Lung (tissue), 17 donors: ENCODE measurements at places on chromosomes 5 and 9.

DNA sequence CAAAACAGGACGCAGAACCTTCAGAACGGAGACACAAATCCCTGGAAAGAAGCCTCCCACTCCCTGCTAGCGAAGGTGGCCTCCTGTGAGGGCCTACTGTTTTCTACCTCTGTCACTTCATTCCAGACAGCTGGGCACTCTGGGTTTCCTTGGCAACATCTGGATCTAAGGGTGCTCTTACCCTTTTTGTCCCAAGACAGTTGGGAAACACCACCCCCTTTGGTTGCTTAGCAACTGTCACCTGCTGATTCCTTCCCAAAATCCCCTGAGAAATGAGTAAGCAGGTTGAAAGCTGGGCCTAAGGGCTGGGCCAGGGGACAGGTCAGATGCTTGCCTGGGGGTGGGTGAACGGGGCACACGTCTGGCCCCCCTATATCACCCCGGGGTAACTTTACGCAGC is 29.4 kb downstream of the NANS start:
- no peak for DNase-seq
- peaks cover under 1% of the 10 kb centered on the region for H3K4me1 ChIP-seq
- H3K27me3 ChIP-seq, result no peaks in the 10 kb centered on the region
- peaks cover 7% of the 10 kb centered on the region for H3K36me3 ChIP-seq
- H3K4me3 ChIP-seq, result no peak overlapping the region

- H3K4me1 ChIP-seq, result no peaks in the 10 kb centered on the region
- no peaks in the 10 kb centered on the region for H3K27me3 ChIP-seq
- no peak overlapping the region for H3K27ac ChIP-seq
Measured at GRCh38 chr5:151465476-151465875, 18.1 kb downstream of the SLC36A1 start.

- H3K27ac ChIP-seq, result no peak overlapping the region
- no peak overlapping the region for H3K4me3 ChIP-seq
- no peaks in the 10 kb centered on the region for H3K4me1 ChIP-seq
- H3K27me3 ChIP-seq, result no peaks in the 10 kb centered on the region
Measured at GRCh38 chr5:153584126-153584959, 93.9 kb downstream of the GRIA1 start.

DNA sequence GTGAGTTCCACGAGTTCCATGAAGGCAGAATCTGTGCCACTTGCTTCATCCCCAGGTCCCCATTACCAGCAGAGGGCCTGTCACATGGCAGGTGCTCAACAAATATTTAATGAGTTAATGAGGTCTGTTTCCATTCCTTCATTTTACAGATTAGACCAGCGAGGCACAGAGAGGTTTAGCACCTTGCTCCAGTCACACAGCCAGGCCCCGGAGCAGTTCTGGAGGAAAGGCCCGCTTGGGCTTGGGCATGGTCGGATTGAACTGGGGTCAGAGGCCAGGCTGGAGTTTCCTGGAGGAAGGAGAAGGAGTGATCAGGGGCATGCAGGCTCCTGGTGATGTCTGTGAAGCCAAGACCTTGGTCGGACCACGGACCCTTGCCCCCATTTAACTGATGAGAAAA is 4.0 kb upstream of the ST6GALNAC4 start:
- peaks cover 3% of the 10 kb centered on the region for H3K27me3 ChIP-seq
- DNase-seq, result no peak
- H3K27ac ChIP-seq, result no peak overlapping the region
- H3K4me1 ChIP-seq, result peaks cover 3% of the 10 kb centered on the region
- H3K36me3 ChIP-seq, result no peaks in the 10 kb centered on the region
- H3K4me3 ChIP-seq, result no peak overlapping the region

DNA sequence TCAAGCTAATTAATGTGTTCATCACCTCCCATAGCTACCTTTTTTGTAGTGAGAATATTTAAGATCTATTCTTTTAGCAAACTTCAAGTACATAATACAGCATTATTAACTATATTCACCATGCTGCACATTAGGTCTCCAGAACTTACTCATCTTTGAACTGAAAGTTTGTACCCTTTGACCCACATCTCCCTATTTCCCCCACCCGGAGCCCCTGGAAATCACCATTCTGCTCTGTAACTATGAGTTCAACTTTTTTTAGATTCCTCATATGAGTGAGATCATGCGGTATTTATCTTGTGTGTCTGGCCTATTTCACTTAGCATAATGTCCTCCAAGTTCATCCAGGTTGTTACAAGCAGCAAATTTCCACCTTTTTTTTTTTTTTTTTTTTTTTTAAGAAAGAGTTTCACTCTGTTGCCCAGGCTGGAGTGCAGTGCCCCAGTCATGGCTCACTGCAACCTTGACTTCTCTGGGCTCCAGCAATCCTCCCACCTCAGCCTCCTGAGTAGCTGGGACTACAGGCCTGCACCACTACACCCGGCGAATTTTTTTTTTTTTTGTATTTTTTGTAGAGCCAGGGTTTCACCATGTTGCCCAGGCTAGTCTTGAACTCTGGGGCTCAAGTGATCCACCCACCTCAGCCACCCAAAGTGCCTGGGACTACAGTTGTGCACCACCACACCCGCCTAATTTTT is 100.4 kb upstream of the SAP30L start:
- H3K27ac ChIP-seq, result no peak overlapping the region
- no peaks in the 10 kb centered on the region for H3K4me1 ChIP-seq
- H3K27me3 ChIP-seq, result no peaks in the 10 kb centered on the region
- H3K36me3 ChIP-seq, result peaks cover 2% of the 10 kb centered on the region

DNA sequence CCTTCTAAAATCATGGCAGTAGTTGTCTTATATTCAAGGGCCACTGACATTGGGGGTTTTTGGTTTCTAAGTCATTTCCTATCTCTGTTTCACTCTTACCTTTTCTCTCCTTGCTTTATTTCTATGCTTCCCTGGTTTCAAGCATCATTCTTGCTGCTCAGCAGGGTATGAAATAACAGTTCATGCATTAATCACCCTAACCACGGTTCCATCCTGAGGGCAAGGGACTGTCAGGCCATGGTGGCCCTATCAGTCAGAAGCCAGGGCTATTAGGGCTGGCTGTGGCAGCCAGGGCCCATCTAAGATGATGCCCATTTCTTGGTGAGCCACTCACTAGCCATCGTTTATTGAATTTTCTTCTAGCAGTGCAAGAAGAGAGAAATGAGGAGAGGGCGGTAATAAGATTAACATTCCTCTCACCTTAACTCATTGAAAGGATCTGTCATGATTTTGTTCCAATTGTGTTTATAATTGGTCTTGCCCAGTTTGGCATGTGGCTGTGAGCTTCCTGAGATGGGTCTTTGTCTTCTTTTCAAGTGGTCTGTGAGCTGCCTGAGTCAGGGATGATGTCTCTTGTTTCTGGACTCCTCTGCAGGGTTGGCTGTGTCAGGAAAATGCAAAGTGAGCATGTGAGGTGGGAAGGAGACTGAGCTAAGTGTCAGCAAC is 45.2 kb downstream of the CYSTM1 start:
- DNase-seq, result no peak
- H3K4me3 ChIP-seq, result no peak overlapping the region
- no peaks in the 10 kb centered on the region for H3K27me3 ChIP-seq
- peak overlapping the region; percentile 93 for H3K27ac ChIP-seq

DNA sequence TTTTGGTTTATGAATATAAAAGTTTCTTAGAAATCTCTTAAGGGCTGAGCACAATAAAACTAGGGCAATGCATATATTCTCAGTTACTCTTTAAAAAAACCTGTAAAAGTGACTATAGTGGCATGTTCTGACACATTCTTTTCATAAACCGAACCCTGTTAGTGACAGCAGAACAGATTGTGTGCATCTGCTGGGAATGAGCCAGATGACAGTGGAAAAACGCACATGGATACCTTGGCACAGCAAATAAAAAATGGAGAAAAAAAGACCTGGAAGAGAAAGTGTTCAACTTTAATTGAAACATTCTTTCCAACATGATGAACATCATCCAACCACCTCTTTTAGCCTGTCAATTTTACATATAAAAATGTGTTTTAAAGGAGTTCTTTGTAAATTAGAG is 12.7 kb downstream of the MEF2C start:
- H3K4me3 ChIP-seq, result no peak overlapping the region
- no peaks in the 10 kb centered on the region for H3K36me3 ChIP-seq
- no peak overlapping the region for H3K27ac ChIP-seq

- H3K36me3 ChIP-seq, result no peaks in the 10 kb centered on the region
- no peak overlapping the region for H3K27ac ChIP-seq
- no peaks in the 10 kb centered on the region for H3K4me1 ChIP-seq
- H3K4me3 ChIP-seq, result no peak overlapping the region
- DNase-seq, result no peak
Measured at GRCh38 chr9:26727471-26727870, 165.1 kb downstream of the CAAP1 start.

GRCh38 chr5:23419115-23419514 is 88.3 kb upstream of the PRDM9 start:
- H3K27ac ChIP-seq, result no peak overlapping the region
- no peaks in the 10 kb centered on the region for H3K36me3 ChIP-seq
- H3K4me3 ChIP-seq, result no peak overlapping the region
- no peaks in the 10 kb centered on the region for H3K4me1 ChIP-seq
- no peaks in the 10 kb centered on the region for H3K27me3 ChIP-seq

DNA sequence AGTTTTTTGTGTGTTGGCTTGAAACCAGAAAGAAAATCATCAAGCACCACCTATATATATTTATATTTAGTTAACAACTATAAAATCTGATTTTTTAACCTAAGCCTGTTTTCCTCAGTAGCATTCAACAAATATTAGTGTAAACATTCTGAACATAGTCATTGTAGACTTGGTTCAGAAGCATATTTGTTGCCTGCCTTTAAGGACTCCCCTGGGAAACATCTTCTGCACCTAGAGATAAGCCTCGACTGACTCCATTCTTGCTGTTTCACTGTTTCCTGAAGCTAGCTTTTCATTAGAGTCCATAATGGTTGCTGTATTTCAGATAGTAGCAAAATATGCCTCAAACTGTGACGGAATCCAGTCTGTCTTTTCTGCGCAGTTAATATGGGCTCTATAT is 123.5 kb downstream of the TRIO start:
- no peaks in the 10 kb centered on the region for H3K27me3 ChIP-seq
- no peak overlapping the region for H3K4me3 ChIP-seq
- no peak for DNase-seq
- H3K27ac ChIP-seq, result no peak overlapping the region

DNA sequence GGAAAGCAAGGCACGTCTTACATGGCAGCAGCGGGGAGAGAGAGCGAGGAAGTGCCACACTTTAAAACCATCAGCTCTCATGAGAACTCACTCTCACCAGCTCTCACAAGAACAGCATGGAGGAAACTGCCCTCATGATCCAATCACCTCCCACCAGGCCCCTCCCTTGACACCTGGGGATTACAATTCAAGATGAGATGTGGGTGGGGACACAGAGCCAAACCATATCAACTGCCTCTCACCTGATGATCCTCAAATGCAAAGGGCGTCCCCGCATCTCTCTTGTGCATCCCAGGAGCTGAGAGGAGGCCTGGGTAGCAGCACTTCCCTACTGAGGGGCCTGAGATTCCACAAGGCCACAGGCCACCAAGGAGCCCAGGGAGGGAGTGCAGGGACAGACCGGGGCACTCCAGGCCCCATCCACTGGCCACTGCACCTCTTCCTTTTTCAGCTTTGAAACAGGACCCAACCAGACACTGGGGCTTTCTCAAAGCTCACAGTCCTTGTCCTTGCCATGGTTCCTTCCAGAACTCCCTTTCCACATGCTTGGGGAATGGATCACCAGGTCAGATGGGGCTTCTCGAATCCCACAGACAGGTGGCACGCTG is 54.5 kb upstream of the IL17B start:
- H3K27ac ChIP-seq, result peak overlapping the region; percentile 52
- no peak overlapping the region for H3K4me3 ChIP-seq
- peaks cover 16% of the 10 kb centered on the region for H3K36me3 ChIP-seq
- H3K27me3 ChIP-seq, result no peaks in the 10 kb centered on the region
- peaks cover 12% of the 10 kb centered on the region for H3K4me1 ChIP-seq
- peak; percentile 39 for DNase-seq

DNA sequence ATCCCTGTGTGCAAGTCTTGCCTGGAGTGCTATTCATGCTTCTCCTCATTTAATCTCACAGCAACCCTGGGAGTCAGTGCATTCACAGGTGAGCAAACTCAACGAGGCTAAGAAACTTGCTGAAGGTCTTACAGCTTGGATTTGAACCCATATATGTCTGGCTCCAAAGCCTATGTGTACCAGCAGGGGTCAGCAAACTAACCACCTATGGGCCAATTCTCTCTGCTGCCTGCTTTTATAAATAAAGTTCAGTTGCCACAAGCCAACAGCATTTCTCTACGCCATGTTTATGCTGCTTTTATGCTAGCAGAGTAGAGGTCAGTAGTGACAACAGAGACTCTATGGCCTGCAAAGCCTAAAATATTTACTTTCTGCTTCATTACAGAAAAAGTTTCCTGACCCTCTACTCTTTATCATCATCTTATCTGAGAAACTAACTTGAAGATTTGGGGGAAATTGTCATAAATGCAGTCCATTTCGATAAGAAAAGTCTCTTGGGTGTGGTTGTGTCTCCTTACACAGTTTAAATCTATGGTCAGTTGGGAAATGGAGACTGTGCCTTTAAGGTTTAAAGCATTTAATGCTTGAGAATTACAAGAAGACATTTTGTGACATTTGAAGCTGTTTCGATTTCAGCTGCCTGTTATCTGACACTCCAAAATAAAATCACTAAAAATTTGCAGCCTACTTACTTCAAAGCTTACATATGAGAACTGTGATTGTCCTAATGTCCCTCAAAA is 137.7 kb downstream of the PRELID2 start:
- no peaks in the 10 kb centered on the region for H3K4me1 ChIP-seq
- H3K36me3 ChIP-seq, result no peaks in the 10 kb centered on the region
- no peak overlapping the region for H3K4me3 ChIP-seq
- peak; percentile 20 for DNase-seq
- no peak overlapping the region for H3K27ac ChIP-seq

DNA sequence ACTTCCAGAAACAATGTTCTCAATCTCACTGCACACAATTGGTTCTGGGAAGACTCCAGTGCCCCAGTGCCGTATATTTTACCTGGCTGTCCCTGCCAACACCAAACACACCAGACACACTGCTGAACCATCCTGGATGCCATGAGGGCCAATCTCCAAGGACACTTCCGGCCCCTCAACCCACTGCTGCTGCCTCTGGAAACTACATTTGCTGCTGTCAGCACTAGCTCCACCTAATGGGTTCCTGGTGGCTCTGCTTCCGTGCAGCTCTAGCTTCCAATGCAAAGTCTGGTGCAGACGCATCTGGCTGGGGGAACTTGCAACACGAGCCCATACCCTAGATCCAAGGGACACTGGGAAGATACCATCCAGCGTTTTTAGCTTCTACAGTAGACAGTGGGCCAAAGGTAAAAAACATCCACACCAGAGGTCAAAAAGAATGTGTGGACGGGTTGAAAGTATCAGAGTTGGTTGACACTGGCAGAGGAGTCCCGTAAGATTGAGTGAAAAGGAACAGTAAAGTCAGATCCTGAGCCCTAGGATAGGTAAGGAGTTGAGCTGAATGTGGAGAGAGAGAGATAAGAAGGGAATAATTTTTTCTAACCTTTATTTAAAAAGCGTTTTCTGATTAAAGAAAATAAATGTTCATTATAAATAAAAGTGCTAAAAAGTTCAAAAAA is 99.7 kb upstream of the KIF2A start:
- no peak overlapping the region for H3K4me3 ChIP-seq
- no peaks in the 10 kb centered on the region for H3K4me1 ChIP-seq
- peaks cover 3% of the 10 kb centered on the region for H3K27me3 ChIP-seq
- no peak overlapping the region for H3K27ac ChIP-seq
- H3K36me3 ChIP-seq, result no peaks in the 10 kb centered on the region
- DNase-seq, result no peak
